Stimulated activated CD4-positive, alpha-beta T cell treated with anti-CD3 and anti-CD28 coated beads, Interleukin-1b, Interleukin-23, amount 100 ng/mL, for 1 hour (primary cell): ENCODE measurements at places on chromosomes 4 and X.

DNA sequence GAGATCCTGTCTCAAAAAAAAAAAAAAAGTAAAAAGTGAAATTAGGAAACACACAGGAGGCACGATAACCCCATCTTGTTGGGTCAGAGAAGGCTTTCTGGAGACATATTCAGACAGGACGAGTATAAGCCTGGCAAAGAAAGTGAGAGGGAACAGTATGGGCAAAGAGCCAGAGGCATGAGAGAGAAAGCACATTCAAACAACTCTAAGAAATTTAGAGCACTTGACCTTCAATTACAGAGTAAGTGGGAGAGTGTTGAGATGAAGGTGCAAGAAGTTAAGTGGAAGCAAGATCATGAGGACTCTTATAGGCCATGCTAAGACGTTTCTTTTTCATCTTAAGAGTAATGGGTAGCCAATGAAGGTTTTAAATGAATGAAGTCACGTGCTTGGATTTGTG lies 70.4 kb downstream of the ELOVL6 start:
- DNase-seq, result no peak

DNA sequence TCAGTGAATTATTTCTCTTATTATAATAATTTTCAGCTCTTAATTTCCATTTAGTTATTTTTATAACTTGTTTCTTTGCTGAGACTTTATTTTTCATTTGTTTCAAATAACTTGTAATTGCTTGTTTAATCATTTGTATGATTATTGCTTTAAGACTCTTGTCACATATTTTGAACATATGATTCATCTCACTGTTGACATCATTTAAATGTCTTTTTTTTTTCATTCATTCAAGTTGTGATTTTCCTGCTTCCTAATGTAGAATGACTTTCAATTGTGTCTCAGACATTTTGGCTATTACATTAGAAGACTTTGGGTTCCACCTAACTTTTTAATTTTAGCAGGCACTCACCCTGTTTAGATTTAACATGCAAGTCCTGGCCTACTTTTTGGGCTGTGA lies 234.8 kb upstream of the DIPK2B start:
- DNase-seq, result no peak

DNA sequence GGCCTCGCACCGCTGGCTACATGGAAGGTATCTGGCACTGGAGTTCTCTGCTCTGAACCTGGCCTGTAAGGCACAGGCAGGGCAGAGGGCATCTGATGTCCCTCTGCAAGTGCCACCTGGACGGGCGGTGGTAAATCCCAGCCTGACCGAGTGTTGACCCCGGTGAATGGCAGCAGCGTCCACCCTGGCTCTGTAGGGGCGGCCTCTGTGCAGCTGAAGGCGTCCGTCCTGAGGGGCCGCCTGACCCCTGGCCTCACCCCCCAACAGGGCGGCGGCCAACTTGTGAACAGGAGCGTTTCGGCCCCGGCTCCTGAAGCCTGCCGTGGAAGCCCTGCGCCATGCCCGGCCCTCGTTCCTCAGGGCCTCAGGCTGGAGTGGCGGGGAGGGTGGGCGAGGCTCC lies 51.4 kb downstream of the CPZ start:
- no peak for DNase-seq

- no peak for DNase-seq
These were observed 48.5 kb downstream of the ARHGEF38 start for GRCh38 chr4:105600951-105601350.

GRCh38 chr4:97953171-97953941 lies 189.9 kb downstream of the STPG2 start:
- no peak for DNase-seq

GRCh38 chr4:43512253-43512652 lies 619.7 kb downstream of the GRXCR1 start:
- DNase-seq, result no peak

DNA sequence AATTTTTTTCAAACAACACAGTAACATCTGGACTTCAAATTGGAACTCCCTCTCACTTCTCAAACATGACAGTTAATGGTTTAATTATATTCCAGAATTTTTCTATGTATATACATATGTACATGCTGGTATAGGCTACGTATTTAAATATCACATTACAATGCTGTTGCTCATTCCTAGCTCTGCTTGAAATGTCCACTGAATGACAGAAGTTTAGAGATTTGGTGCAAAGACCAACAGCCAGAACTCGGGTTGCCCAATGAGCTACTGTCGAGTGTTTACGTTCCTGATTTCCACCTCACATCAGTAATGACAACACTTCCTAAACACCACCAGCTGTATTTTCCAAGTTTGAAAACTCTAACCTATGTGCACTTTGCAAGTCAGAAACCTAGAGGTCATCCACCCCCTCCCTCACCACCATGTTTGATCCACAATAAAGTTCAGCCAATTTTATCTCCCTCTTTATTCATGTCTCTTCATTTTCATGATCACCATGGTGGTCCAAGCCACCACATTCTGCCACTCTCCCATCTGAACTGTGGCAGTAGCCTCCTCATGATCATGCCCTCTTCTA lies 49.3 kb upstream of the RPL34 start:
- DNase-seq, result no peak

- DNase-seq, result no peak
These were observed 145.2 kb upstream of the SFRP2 start for GRCh38 chr4:153933915-153934687.

- DNase-seq, result no peak
These were observed 164.2 kb upstream of the GPR101 start for GRCh38 chrX:137198040-137198439.

DNA sequence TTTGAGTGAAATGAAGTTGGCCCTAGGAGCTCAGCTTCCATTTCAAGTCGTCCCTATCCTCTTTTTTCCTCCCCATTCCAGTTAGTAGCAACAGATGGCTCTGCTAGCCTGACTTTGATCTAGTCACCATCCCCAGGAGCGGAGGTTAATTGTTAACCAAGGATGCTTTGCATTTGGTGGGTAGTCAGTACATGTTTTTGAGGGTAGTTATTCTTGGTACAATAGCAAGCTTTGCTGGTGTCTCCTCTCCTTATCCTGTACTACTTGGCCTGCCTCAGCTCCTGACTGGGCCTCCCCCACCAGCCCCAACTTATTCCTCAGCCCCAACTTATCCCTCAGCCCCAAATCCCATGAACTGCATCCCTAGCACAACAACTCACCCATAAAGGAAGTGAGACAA lies 14.8 kb upstream of the RTL5 start:
- no peak for DNase-seq

DNA sequence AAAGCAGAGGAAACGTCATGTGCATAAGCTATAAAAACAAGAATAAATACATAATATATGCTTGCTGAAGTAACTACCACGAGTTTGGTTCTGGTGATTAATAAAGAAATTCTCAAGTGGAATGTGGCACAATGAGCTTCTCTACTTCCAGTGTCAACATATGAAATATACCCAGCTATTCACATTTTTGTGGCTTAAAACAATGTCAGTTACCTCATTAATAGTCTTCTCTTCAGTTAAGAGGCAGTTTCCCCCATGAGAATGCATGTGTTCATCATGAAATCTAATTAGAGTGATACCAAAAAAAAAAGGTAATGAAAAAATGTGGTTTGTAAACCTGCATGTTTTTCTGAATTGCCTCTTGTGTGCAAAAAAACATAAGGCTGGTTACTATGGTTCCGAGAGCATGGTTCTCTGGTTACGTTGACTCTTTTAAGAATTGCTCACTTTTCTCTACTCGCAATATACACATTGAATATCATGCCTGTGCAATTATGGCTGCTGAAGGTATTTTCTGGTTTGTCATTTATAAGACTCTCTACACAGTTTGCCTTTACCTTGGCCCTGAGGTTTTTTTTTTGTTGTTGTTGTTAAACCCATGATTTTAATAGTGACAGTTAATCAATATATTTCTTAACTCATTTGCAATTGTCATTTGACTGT lies 108.2 kb downstream of the PCDH7 start:
- DNase-seq, result no peak

- no peak for DNase-seq
These were observed 307.8 kb upstream of the GIMD1 start for GRCh38 chr4:106676173-106676921.

DNA sequence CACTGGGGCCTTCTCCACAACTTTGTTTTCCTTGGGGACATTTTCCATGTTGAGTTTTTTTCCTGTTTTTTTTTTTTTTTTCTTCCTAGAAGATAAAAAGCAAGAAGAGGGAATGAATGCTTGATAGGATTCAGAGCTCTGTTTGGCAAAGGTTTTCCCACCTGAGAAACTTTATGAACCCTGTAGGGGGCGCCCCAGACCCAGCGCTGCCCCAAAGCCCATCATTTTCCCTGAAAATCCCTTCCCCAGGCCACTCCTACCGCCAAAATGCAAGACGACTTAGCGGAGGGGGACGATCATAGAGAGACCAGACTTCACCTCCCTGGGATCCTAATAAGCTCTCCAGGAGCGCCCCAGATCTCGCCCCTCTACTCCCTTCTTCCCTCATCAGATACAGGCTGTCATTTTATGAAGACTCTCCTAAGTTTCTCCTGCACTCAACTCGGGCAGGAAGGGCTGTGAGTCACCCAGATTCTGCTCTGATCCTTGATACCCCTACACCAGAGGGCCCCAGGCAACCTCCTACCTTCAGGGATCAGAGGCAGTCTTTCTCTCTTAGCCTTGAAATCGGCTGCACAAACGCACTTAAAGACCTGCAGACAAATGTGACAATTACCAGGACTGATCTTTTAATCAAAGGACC lies 1.4 kb downstream of the BEX5 start:
- DNase-seq, result no peak

DNA sequence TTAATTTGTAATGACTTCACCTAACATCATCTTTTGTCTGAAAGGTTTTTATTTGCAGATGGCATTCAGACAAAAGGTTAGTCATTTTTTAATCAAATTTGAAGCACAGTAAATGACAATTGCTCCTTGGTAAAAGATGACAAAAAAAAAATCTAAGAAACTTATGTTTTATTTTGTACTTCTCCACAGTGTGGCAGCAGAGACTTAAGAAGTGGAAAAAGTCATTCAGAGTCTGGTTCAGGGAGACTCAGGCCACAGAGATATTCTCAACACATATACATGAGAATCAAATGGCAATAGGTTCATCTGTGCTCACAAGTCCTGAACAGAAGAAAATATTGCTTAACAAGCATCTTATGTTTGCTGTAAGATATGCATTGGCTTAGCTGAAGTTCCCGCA lies 436.2 kb downstream of the KCNIP4 start:
- no peak for DNase-seq

GRCh38 chr4:6493658-6494304 lies 21.4 kb upstream of the PPP2R2C start:
- no peak for DNase-seq

DNA sequence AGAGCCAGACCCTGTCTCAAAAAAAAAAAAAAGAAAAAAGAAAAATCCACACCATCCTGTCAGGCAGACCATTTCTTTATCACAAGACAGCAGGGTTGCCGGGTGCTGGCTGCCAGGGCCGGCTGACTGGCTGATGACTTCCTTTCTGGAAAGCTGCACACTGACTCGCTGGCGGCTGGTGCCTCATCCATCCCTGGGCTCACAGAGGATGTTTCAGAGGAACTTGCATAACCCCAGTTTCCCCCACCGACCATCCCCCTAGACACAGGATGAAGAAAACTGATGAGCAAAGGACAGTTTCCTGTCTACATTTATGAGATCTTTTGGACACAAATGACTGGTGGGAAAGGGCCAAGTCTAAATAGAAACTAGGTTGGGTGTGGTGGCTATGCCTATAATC lies 14.1 kb downstream of the HPSE start:
- no peak for DNase-seq

DNA sequence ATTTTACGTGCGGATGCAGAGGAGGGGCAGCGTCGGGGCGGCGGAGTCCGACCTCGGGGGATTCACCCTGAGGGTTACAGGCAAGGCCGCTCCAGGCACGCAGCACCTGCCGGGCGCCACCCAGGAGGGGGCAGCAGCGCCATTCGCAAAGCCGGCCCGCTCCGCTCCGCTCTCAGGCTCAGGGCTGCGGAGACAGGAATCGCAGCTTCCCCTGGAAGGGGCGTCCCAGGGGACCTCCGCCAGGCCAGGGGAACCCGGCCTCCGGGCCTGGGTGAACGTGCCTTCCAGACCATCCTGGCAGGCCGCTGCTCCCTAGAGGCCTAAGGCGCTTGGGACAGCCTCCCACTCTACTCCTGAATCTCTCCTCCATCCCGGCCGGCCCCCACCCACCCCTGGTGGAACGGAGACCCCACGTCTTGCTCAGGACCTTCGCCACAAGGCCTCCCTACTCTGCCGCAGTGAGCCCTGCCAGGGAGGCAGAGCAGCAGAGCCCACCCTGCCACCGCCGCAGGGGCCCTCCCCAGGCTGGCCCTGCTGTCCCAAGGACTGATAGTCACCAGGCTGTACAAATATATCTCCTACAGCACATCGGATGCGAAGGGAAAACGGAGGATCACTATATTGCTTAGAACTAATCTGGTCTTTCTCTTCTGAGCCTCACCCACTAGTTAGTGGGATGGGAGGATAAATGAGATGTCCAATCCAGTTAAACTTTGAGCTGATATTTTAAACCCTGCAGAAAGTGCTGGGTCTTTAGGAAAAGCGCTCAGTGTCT lies 115.0 kb downstream of the SMIM20 start:
- DNase-seq, result peak; percentile 32

DNA sequence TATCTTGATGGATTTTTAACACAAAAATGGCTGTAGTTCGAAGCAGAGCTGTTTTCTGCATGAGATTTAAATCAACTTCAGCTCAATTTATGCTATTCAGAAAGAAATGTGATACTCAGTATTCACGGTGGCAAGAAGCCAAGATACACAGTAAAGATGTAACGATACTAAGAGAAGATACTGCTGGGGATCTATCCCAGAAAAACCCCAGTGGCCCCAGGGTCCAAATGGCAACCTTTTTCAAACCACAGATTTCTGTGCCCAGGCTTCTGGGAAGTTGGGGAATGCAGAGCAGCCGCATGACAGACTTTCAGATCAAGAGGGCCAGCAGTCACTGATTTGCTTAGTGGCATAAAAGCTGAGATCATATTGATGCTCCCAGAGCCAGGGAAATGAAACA lies 353.9 kb downstream of the AFF2 start:
- no peak for DNase-seq

GRCh38 chr4:53646795-53647194 lies 55.5 kb upstream of the LNX1 start:
- no peak for DNase-seq

DNA sequence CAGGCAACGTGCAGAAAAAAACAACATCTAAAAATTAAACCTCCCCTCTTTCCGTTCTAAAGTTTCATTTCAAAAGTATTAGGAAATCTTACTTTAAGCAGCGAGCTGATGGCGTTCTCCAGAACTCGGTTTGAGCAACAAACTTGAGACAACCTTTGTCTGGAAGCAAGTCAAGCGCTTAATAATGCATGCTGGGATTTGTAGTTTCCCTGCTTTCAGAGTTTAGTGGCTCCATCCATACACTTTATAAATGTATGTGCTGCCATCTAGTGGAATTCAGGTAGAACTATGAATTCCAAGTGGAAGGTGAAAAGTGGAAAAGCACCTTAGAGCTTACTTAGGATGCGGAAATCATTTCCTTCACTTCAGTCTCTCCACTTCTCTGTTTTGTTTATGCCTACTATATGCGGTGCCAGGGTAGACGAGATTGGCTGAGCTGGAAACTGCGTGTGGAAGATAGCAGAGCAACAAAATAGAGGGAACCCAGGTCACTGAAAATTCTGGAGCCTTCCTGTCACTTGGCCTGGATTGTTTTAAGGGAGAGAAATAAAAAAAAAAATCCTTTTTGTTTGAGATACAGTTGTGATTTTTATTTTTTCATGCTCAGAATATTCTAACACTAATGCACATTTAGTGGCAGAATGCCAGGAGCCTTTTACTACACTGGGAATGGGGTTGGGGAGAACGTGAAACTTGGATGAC lies at the start of gene BDH2:
Gene BDH2, minus strand, starts transcription at position 144 of the 702 bp plus-strand sequence. CDS start 3,580 bp downstream, outside the sequence.
- no peak for DNase-seq

- no peak for DNase-seq
These were observed 25.7 kb upstream of the ARHGEF9 start for GRCh38 chrX:63810746-63811145.

- no peak for DNase-seq
These were observed 4.5 kb upstream of the RHOXF1 start for GRCh38 chrX:120120223-120120622.
